Activated T-cell treated with anti-CD3 and anti-CD28 coated beads, Interleukin-2, amount 50 U/mL, for 48 hours (primary cell): ENCODE measurements at places on chromosomes 13 and 19.

- DNase-seq = peak; percentile 35
Observed at GRCh38 chr19:46049597-46049996, 8.8 kb upstream of the IGFL4 start.

GRCh38 chr19:48619692-48620585 is 633 bp downstream of the SPHK2 start:
- no peak for DNase-seq

DNA sequence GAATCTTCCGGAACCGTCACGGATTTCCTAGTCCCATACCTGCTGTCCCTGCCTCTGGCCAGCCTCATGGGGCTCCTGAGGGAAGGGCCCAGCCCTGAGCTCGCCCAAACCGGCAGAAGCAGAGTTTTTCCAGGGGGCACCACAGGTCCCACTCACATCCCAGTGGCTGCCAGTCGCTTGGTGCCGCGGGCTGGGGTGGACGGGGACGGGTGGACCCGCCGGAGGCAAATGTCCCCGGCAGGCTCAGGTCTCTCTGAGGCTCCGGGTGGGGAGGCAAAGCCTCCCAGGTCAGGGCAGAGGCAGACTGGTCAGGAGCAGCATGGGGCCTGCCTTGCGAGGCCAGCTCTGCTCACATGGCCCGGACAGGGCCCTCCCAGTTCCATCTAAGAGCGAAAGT is 24.8 kb downstream of the ADPRHL1 start:
- DNase-seq = no peak

GRCh38 chr19:17718947-17719711 is at the start of gene MAP1S:
TSS of gene MAP1S (plus strand) at chr19:17719480. CDS start at chr19:17719503, 23 bp downstream.
- peak; percentile 78 for DNase-seq

DNA sequence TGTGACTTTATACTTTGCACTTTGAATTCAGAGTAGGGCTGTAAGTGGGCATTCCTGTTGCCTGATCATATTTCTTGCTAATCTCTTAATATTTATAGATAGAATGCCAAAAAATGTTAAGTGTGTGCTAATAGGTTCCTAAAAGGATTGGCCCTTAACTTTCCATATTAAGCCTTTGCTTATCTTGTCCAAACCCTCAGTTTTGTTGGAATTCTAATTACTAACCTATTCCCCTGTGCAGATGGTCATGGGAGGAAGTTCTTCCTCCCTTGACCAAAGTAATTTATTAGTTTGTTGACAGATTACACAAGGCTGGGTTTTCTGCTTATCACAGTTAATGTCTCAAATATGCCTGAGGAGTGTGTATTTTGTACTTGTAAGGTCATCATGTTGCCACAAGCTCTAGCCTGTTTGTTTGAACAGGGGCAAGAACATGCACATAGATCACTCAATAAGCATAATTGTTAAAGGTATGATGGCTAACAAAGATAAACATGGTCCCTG is 541.1 kb upstream of the SPRY2 start:
- DNase-seq = no peak

GRCh38 chr13:88063741-88064140 is 392.6 kb downstream of the SLITRK5 start:
- DNase-seq = no peak

GRCh38 chr13:90947976-90948375 is 399.5 kb upstream of the MIR17HG start:
- DNase-seq = no peak
